Caki2 (cell line): ENCODE measurements at places on chromosomes 16 and 17. TPM values are rescaled to one million over a fixed set of nuclear protein-coding genes. Genes with fewer than 3 reads are reported as not detected.

The TEKT5 gene
- not detected in 2 replicates for total RNA-seq

The ITPRIPL2 gene
- total RNA-seq = 19.7 and 29.0 TPM in 2 replicates

GRCh38 chr16:23979441-23979840, 143.7 kb downstream of the PRKCB start:
- no peak for DNase-seq

DNA sequence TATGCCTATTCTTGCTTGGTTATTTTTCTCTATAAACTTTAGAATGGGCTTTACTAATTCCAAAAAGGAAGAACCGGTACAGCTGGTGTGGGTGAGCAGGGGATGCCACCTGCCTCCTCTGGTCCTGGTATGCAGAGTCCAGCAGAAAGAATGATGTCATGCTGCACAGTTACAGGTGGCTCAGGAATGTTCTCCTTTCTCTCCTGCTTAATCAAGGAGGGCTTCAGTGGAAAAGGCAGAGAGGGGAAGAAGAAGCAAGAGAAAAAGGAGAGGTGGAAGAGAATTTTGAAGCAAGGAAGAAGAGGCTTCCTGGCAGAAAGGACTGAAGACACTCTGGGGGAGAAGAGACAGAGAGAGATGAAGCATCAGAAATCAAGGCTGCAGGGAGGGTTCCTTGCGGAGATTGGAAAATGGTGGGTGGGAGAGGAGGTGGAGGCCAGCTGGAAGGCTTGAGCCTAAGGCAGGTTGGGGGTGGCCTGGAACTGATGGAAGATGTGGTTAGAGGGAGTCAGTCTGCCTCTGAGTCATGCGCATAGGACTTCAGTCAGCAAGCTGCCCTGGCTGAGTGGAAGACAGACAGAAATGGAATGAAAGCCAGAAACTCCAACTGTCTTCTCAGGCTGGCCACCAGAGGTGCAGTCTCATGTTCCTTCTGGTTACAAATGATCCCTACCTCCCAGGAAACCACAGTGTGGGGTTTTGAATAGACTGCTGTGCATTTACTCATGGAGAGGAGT, 64.6 kb upstream of the CRHR1 start:
- peak; percentile 67 for DNase-seq

- DNase-seq = no peak
Measured at GRCh38 chr16:85188822-85189672, 76.8 kb upstream of the CIBAR2 start.

- no peak for DNase-seq
Measured at GRCh38 chr16:84095466-84095865, 21.3 kb downstream of the MBTPS1 start.

GRCh38 chr17:37170881-37171425, 204.8 kb upstream of the C17orf78 start:
- no peak for DNase-seq

GRCh38 chr16:66020642-66021041, 345.8 kb upstream of the CDH5 start:
- DNase-seq = peak; percentile 19

DNA sequence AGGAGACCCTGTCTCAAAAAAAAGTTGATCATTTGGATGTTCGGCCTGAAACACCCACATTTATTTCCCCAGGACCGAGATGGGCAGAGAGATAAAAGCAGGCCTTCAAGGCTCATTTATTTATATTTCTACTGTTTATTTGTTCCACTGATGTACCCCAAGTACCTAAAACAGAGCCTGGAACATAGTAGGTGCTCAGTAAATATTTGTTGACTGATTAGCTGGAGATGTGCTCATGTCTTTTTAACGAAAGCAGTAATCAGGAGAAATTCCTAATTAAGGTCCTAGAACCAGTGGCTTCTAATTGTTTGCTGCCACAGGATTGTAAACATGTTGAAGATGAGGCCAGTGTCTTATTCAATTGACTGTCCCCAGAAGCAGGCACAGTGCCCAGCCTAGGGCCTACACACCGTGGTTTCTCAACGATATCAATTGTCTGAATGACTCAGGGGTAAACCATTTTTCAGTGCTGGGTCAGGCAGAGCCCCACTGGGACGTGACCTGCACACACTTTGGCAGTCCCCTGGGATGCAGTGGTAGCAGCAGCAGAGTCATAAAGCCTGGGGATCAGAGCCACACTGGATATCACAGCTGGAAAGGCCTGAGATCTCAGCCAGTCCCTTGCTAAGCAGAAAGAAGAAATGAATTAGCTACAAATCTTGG, 34.8 kb downstream of the SOST start:
- peak; percentile 69 for DNase-seq

DNA sequence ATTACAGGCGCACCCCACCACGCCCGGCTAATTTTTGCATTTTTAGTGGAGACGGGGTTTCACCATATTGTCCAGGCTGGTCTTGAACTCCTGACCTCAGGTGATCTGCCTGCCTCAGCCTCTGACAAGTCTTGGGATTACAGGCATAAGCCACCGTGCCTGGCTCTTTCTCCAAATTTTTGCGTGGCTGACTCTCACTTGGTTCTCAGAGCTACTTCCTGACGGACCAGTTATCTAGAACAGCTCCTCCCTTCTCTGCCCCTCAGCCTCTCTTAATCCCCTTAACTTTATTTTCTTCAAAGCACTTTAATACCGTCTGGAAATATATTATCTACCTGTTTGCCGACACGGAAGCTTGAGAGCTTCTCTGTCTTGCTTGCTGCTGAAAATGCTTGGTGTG, 4.2 kb downstream of the YPEL2 start:
- no peak for DNase-seq
